ENCODE measurements at places on chromosomes 4 and X.

GRCh38 chr4:38949411-38950051, 81.9 kb downstream of the FAM114A1 start:
- peaks cover 11% of the 10 kb centered on the region for H3K36me3 ChIP-seq
- peaks cover 30% of the 10 kb centered on the region for H3K4me1 ChIP-seq
- DNase-seq = peak; percentile 44

DNA sequence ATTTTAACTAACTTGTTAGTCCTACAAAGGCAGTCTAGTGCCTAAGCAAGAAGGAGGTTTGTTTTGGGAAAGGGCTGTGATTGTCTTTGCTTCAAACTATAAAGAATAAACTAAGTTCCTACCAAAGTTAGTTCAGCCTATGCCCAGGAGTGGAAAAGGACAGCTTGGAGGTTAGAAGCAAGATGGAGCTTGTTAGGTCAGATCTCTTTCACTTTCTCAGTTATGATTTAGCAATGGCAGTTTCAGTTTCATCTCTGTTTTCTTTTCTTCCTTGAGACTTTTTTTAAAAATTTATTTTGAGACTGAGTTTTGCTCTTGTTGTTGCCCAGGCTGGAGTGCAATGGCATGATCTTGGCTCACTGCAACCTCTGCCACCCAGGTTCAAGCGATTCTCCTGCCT, 82.9 kb upstream of the NLGN4X start:
- DNase-seq = no peak
- H3K36me3 ChIP-seq = no peaks in the 10 kb centered on the region
- H3K27me3 ChIP-seq = no peaks in the 10 kb centered on the region
- H3K4me3 ChIP-seq = no peak overlapping the region
- no peaks in the 10 kb centered on the region for H3K4me1 ChIP-seq
- no peak overlapping the region for H3K27ac ChIP-seq

DNA sequence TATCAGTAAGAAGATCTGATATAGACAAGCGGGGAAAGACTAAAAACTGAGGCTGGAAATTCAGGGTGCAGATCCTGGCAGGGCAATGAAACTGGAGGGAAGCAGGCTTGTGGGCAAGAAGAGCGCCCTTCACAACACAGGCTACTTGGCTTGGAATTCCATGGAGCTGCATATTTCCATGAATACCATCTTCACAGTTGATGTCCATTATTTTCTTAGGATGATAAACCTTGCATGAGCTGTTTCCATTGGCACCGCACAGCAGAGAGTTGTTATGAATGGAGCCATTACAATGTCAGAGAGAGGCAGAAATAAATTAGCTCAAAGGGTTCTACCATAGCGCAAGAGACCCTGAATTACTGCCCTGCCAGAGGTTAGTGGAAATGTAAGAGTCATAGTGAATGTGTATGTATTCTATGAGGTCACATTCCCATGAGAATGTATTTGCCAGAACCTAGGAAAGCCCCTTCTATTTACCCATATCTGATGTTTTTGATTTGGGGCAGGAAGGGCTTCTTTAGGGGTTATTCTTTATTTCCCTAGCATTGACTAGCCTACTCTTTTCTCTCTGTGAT, 215.6 kb downstream of the PALLD start:
- DNase-seq = no peak
- H3K4me1 ChIP-seq = peaks cover 23% of the 10 kb centered on the region
- no peaks in the 10 kb centered on the region for H3K36me3 ChIP-seq
- H3K27ac ChIP-seq = 0 out of 2 replicates have a peak overlapping the region, but pooled peaks have one; percentile 19
- H3K27me3 ChIP-seq = no peaks in the 10 kb centered on the region

DNA sequence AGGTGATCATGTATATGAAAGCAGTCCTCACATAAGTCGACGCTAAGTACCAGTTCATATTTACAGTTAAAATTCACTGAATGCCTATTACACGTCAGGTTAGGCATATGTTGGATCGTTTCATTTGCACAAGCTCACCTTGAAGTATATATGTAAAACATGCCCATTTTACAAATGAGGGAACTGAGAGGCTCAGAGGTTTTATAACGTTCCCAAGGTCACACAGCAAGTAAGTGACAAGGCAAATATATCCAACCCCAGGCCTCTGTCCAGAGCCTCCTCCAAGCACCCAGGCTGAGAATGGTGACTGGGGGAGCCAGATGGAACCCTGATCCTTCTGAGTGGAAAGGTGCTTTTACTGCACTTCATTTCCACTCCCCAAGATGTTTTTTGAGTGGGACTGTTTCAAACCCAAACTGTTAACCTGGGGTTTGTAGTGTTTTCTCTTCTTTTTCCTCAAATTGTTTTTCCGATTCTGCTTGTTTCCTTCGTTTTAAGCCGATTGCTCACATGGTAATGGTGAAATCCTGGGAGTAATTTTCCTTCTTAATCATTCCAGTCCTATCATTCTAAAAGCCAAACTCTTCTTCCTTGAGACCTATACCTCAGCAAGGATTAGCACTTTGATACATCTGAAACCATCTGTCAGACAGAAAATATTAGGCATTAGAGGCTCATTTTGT, 791 bp downstream of the SMIM20 start:
- H3K27ac ChIP-seq = peak overlapping the region; percentile 84
- H3K4me3 ChIP-seq = peak overlapping the region; percentile 89
- no peaks in the 10 kb centered on the region for H3K27me3 ChIP-seq
- H3K36me3 ChIP-seq = no peaks in the 10 kb centered on the region
- peaks cover 12% of the 10 kb centered on the region for H3K4me1 ChIP-seq
- peak; percentile 55 for DNase-seq

DNA sequence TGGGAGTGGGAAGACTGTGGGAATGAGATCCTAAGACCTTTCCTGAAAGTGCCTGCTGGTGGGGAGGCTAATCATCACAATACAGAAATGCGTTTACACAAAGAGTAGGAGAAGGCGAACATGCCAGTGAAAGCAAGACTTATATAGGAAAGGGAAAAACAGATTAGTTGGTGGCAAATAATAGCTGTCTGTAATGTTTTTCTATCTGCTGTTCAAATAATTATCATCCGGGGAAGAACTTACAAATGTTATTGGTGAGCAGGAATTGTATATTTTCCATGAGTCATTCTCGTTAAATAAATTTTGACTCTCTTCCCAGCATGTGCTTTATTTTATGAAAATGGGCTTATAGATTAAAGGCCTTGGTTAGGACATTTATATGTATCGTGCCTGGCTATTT, 196.5 kb downstream of the ARHGAP10 start:
- H3K36me3 ChIP-seq = peaks cover 13% of the 10 kb centered on the region
- no peak overlapping the region for H3K4me3 ChIP-seq
- H3K27me3 ChIP-seq = no peaks in the 10 kb centered on the region
- H3K27ac ChIP-seq = no peak overlapping the region
- H3K4me1 ChIP-seq = no peaks in the 10 kb centered on the region

DNA sequence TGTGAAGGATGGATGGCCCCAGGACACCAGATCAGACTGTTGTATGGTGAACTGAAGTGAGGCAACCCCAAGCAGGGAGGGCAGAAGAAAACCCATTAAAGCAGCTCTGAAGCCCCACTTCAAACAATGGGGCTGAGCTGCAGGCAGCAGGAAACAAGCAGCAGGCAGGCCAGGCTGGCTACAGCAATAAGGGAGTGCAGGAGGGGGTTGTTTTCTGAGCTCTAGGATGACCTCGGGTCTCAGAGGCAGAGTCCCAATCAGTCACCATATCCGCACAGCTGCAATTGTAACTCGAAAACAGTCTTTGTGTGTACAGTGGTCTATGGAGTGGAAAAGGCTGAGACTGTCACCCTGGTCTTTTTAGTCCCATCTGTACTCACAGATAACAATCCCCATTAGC, 90.4 kb downstream of the COL4A6 start:
- no peak overlapping the region for H3K4me3 ChIP-seq
- no peaks in the 10 kb centered on the region for H3K4me1 ChIP-seq
- no peak overlapping the region for H3K27ac ChIP-seq

GRCh38 chrX:15815779-15816437, 25.6 kb downstream of the ZRSR2 start:
- no peak overlapping the region for H3K27ac ChIP-seq
- H3K36me3 ChIP-seq = peaks cover 3% of the 10 kb centered on the region
- DNase-seq = peak; percentile 31
- H3K27me3 ChIP-seq = no peaks in the 10 kb centered on the region
- no peaks in the 10 kb centered on the region for H3K4me1 ChIP-seq

DNA sequence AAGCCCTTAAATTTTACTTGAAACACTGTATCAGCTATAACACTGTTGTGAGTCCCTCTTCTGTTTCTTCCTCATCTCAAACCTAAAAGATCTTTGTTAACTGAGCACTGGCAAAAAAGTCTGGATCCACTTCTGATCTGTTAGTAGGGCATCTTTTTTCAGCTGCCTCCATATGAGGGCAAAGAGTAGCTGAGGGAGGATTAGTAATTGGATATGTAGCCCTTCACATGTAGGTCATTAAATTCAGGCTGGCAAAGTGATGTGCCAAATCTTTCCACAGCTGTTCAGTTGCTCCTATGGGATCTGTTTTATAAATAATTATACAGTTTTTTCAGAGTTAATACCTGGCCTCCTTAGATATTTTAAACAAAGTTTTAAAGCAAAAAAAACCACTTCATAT, 1.1 kb upstream of the TRMT10A start:
- H3K4me3 ChIP-seq = no peak overlapping the region
- H3K27ac ChIP-seq = no peak overlapping the region
- DNase-seq = no peak
- H3K27me3 ChIP-seq = no peaks in the 10 kb centered on the region
